ENCODE measurements at places on chromosomes 11 and 22.
A peak's percentile ranks its signal among the peaks of the same experiment; 100 is the strongest.

DNA sequence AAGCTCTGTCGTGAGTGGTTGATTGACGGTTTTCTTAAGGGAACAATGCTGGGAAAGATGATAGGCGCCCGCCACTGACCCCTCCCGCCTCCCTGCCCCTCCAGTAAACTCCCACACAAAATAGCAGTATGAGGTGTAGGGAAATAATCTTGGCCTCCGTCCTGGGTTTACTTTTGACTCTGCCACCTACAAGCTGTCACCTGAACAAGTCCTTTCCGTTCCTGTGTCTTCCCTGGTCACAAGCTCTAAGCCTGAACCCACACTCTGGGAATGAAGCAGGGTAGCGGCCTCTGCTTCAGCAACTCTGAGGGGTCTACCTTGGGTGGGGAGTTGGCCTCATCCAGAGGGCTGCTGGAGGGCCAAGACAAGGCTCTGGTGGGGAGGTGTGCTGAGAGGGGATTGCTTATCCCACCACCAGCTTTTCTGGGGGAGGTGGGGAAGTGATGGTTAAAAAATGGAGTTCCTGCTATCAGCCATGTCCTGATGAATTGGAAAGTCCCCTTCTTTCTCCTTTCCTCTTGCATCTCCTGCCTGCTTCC is 87.8 kb downstream of the CEP164 start:
- no peak for DNase-seq

GRCh38 chr22:44628835-44629234 is 73.2 kb upstream of the PRR5 start:
- no peak for DNase-seq

- no peak for DNase-seq
Measured at GRCh38 chr22:24037851-24038765, 27.0 kb downstream of the CABIN1 start.

- DNase-seq: no peak
Measured at GRCh38 chr22:31477329-31477728, 12.3 kb downstream of the EIF4ENIF1 start.

- no peak for DNase-seq
Measured at GRCh38 chr11:75376175-75376574, 23.1 kb upstream of the RPS3 start.

GRCh38 chr11:8746331-8746974 is 63.9 kb downstream of the RPL27A start:
- no peak for DNase-seq

GRCh38 chr11:94020777-94021481 is at the start of gene HEPHL1:
HEPHL1 (plus strand) TSS chr11:94021354; CDS start chr11:94021369, 15 bp downstream.
- no peak for DNase-seq

DNA sequence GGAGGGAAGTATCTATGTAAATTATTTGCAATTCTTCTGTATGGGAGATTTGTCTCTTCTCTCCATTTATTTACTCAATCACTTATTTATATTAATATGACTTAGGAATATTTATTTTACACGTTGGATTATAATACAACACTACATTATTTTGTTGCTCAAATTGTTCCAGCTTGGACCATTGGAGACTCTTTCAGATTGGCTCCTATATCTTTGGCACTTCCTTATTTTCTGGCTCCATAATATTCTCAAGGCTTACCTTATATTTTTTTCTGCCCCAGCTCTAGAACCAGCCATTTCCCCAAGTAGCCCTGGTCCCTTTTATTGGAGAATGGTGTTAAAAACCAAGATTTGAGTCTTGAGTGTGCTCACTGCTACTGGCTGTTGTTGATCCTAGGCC is 101.9 kb downstream of the LRRC32 start:
- no peak for DNase-seq

GRCh38 chr22:25086902-25087282 is 112.8 kb upstream of the CRYBB3 start:
- DNase-seq: no peak

DNA sequence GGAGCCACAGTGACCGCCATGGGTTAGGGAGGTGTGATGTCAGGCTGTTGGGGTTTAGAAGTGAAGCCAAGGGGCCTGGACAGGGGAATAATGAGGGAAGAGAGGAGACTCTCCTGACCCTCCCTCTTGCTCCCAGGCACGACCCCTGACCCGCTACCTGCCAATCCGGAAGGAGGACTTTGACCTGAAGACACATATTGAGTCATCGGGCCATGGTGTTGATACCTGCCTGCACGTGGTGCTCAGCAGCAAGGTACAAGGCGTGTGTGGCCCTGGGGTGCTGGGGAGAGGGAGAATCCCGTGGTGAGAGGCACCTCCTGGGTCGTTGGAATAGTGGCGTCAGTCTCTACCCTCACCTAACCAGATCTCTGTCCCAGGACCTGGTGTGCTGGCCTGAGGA is 29.5 kb downstream of the TREH start:
- DNase-seq: no peak

DNA sequence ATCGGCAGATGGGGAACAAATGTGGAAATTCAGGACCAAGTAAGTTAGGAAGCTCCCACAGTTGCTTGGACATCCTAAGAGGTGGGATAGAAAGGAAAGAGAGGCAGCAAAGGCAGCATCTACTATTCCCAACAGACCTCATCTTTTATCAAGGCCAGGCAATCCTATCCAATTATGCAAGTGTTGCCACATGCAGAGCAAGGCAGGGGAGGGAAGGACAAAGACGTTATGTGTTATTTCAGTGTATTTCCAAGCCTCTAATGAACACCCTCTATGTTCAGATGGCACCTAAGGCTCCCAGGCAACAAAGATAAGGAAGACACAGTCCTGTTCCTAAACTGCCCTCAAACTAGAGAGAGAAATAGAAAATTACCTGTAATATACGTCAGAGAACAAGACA is 9.2 kb downstream of the TIGD3 start:
- no peak for DNase-seq

- peak; percentile 80 for DNase-seq
Measured at GRCh38 chr11:105862736-105863367, 159.2 kb downstream of the MSANTD4 start.

Measured in lung microvascular endothelial cell (primary cell).